ENCODE measurements at places on chromosomes 1 and 21.

DNA sequence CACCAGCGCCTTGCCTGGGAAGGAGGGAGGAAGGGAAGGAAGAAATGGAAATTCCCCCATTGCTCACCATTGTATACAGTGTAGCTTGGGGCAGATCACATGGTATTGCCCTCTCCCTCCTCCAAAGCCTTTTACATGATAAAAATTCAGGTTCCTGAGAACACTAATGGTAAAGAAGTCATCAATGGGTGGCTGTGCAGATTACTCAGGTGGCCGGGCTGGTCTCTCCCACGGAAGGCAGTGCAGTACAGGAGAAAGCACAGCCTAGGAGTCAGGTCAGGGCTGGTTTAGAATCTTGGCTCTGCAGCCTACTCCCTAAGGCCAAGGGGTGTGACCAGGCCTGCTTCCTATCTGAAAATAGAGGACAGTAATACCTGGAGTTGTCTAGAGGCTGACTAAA is 107.9 kb downstream of the SUSD4 start:
- DNase-seq, result no peak

GRCh38 chr1:101314244-101314643 is 77.4 kb downstream of the S1PR1 start:
- DNase-seq, result no peak

DNA sequence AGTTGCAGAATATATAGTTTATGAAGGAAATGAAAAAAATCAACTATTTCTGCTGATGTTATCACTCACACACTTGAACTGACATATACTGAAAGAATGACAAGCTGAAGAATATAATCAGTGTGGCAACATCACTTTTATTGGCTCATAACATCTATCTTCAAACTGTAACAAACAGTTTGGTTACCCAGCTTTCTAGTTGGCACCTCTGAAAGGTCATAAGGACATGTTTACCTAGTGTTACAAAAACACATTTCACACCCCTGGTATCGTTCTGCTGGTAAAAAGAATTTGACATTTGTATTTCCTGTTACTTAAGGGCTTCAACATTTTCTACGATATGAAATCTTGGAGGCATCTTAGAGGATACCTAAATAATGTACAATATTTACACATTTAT is 1267.0 kb upstream of the NCAM2 start:
- DNase-seq, result no peak

DNA sequence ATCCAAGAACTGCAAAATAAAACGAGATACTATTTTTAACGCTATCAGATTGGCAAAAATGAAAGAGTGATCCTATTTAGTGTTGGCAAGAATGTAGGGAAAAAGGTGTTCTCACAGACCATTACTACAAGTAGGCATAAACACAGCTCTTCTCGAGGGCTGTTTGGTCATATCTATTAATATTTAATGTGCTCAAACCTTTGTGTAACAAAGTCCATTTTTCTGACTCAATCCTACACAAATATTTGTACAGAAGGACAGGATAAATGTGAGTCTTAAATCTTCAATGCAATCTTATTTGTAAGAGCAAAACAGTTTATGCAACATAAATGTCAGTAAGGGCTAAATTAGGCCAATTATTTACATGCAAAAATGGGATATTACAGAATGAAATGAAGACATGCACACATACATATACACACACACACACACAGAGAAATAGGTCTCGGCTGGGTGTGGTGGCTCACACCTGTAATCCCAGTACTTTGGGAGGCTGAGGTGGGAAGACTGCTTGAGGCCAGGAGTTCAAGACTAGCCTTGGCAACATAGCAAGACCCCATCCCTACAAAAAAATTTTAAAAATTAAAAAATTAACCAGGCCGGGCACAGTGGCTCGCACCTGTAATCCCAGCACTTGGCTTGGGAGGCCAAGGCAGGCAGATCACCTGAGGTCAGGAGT is 17.7 kb downstream of the DHCR24 start:
- DNase-seq, result no peak

GRCh38 chr21:44949779-44950198 is 10.0 kb downstream of the SLX9 start:
- peak; percentile 8 for DNase-seq

GRCh38 chr1:57489358-57490036 is 65.6 kb upstream of the DAB1 start:
- no peak for DNase-seq

- DNase-seq, result peak; percentile 34
These were observed 13.0 kb upstream of the BATF3 start for GRCh38 chr1:212712451-212713303.

Data from MV-4-11 (cell line).